Cortex of kidney (tissue), 1 donor: ENCODE measurements at places on chromosomes 5 and 9.

GRCh38 chr5:112663146-112663545 is 74.5 kb upstream of the APC start:
- no peak for DNase-seq

- no peak for DNase-seq
Measured at GRCh38 chr9:96014078-96014477, 138.6 kb downstream of the ERCC6L2 start.

DNA sequence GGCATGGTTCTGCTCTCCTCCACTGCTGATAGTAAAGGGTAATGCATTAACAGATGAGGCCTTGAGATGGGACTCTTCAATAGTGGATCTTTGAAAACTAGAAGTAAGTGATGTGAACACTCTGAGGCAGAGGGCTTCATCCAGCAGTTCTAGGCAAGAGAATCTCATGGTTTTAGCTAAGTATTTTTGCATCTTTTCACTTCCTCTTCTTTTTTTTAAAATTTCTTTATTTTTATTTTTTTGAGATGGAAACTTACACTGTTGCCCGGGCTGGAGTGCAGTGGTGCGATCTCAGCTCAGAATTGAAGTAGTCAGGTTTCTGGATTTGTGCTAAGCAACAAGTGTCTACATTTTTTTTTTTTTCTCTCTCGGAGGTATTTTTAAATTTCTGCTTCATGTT is 101.9 kb downstream of the MTRR start:
- no peak for DNase-seq

- no peak for DNase-seq
Measured at GRCh38 chr5:161095953-161096352, 243.9 kb upstream of the ATP10B start.

DNA sequence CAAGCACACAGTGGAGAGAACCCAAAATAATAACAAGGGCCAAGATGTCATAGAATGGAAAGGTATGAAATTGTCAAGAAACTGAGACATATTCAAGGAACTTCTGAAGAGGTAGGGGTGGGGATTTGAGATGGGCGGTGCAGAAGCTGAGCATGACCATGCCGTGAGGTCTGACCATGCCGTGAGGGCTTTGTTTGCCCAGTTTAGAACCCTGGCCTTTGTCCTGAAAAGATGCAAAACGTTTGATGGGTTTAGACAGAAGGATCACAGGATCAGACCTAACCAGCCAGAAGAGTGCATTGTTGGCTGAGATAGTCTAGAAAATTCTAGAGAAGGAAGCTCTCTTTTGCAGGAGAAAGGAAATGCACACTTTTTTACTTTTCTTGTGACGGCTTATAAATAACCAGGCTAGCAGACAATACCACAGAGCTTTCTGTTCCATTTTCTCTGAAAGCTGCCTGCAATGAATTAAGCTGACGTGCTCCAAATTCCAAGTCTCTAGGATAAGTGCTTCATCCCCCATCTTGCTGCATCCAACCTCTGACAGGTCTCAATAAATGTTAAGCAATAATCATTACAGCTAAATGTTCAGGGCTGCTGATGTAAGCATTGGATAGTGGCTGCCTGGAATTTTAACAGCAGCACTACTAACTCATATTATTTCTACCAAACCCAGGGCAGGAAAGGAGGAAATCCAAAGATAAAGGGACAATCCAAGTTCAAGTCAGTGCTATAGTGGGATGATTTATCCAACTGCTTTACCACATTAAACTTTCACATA is 110.9 kb upstream of the IL6ST start:
- no peak for DNase-seq
